A549 (cell line): ENCODE measurements at places on chromosomes 1 and 21. TPM values are rescaled to one million over a fixed set of nuclear protein-coding genes. Genes with fewer than 3 reads are reported as not detected.
A peak's percentile ranks its signal among the peaks of the same experiment; 100 is the strongest.

- DNase-seq = no peak
Observed at GRCh38 chr1:161499099-161500039, 5.9 kb upstream of the FCGR2A start.

BSND gene
- not detected in 3 replicates for polyA plus RNA-seq

GRCh38 chr1:168135116-168135920 is 1.4 kb downstream of the GPR161 start:
- DNase-seq = no peak

- no peak for DNase-seq
Observed at GRCh38 chr1:232109391-232109790, 482.8 kb downstream of the DISC1 start.

GRCh38 chr1:41442697-41443251 is 41.7 kb downstream of the EDN2 start:
- no peak for DNase-seq

ENAH gene
- polyA plus RNA-seq = 155 to 172 TPM (median 167 TPM) in 3 replicates

- no peak for DNase-seq
Observed at GRCh38 chr1:179968994-179969919, 14.6 kb downstream of the CEP350 start.

GRCh38 chr1:184597650-184598357 is 156.9 kb downstream of the EDEM3 start:
- DNase-seq = no peak

- DNase-seq = no peak
Observed at GRCh38 chr21:37208056-37208721, 58.9 kb downstream of the VPS26C start.

DNA sequence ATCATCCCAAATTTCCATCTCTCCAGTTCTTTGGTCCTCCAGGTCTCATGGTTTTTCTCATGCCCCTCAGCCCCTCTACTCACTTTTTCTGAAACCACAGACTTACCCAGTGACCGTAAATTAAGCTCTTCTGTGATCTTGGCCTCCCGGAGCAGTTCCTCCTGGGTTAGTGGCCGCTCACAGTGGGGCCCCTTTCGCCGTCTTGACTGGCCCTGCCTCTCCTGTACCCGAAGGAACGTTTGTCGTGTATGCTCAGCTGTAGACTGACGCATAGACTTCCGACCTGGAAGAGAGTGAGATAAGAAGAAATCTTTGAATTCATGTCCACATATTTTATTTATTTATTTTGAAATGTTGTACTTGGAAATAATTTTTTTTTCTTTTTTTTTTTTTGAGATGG is 5.8 kb downstream of the VPS72 start:
- no peak for DNase-seq

MTHFR gene
- polyA plus RNA-seq = 4.1 to 5.3 TPM (median 5.2 TPM) in 3 replicates

GRCh38 chr1:61116421-61116820 is 34.1 kb downstream of the NFIA start:
- no peak for DNase-seq

DNA sequence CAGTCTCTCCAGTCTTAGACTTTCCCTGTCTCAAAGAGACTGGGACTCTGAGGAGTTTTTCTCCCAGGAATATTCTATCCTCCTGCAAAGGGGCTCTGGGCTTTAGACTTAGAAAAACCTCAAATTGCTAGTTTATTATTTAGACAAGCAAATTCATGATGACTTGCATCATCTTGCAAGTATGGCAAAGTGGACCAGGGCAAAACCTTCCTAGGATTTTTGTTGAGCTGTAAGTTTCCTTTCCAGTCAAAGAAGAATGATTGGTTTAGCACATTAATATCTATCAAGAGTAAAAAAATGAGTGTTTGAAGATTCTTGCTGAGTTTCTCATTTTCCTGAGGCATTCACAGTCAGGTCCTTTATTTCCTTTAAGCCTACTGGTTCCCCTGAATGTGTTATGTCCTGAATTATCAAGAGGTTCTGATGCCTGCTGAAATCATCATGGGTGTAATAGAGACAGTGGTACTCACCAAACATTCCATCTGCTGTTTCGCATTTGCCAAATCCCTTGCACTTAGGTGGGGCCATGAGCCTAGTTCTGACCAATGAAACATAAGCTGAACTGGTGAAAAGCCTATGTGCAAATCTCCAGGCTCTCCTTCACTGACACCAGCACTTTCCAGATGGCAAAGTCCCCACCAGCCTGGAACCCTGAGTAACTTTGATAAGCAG is 25.2 kb upstream of the SPAG17 start:
- DNase-seq = no peak

- DNase-seq = no peak
Observed at GRCh38 chr1:29671446-29672356, 435.4 kb downstream of the PTPRU start.

DNA sequence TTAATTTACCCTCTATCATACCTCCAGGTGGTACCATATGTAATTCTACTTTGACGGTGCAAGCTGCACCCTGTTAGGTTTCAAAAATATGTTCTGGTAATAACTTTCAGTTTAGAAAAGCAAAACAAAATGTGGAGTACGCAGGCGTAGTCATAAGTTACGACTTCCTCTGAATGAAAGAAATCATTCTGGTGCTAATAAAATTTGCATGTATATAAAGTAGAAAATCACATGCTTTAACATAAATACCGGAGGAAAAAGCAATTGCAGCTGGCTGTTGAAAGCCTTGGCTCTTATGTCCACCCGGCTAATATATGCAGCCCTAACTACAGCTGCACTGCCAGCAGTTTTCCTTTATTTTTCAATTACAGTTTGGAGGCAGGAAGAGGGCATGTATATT is 65.2 kb upstream of the TMPRSS15 start:
- DNase-seq = no peak

FLG2 gene
- polyA plus RNA-seq = not detected in 3 replicates

- DNase-seq = no peak
Observed at GRCh38 chr1:234718496-234719453, 108.8 kb upstream of the IRF2BP2 start.

GRCh38 chr1:247281001-247281574 is 25.2 kb downstream of the VN1R5 start:
- no peak for DNase-seq

DNA sequence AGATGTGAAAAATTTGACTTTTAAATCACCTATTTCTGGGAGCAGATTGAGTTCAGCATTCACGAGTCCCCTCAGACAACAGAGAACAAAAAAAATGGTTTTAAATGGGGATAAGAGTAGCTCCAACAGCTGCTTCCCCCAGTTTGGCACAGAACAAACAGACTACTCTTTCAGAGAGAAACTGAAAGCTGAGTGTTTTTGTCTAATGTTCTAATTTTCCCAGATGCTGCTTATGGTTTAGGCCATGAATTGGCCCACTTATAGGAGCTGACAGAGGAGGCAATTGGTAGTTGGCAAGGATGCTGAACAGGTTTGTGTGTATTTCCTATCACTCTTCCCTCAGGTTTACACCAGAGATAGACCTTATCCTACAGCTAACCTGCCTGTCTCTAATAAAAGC is 1637.4 kb upstream of the PRMT6 start:
- no peak for DNase-seq

SLAMF7 gene
- polyA plus RNA-seq = 1.8 to 2.2 TPM (median 2.0 TPM) in 3 replicates

DNA sequence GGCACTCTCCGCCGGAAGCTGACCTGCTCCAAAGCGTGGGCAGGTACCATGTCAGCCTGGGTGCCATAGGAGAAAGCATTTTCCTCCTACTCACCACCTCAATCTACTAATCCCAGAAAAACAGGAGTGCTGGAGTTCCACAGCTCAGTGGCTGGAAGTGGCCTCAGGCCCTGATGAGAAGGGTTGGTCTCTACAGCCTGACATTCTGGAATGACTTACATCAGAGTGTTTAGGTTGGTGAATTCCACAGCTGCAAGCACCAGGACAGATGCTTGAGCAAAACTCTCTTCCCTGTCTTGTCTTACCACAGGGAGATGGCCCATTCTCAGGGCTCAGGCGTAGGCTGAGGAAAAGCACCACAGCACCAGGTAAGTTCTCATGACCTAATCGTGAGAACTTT is 5.5 kb downstream of the SEC16B start:
- no peak for DNase-seq

STIL gene
- 10.1 to 10.7 TPM (median 10.2 TPM) in 3 replicates for polyA plus RNA-seq

DNA sequence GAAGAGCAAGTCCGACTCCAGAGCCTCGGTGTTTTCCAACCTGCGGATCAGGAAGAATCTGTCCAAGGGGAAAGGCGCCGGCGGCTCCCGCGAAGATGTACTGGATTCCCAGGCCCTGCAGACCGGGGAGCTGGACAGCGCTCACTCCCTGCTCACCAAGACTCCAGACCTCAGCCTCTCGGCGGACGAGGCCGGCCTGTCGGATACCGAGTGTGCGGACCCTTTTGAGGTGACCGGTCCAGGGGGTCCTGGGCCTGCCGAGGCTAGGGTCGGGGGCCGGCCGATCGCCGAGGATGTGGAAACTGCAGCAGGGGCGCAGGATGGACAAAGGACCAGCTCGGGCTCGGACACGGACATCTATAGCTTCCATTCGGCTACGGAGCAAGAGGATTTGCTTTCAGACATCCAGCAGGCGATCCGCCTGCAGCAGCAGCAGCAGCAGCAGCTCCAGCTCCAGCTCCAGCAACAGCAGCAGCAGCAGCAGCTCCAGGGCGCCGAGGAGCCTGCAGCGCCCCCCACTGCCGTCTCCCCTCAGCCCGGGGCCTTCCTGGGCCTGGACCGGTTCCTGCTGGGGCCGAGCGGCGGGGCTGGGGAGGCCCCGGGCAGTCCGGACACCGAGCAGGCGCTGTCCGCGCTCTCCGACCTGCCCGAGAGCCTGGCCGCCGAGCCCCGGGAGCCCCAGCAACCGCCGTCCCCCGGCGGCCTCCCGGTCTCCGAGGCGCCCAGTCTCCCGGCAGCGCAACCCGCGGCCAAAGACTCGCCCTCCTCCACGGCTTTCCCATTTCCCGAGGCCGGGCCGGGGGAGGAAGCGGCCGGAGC is 827 bp downstream of the FMN2 start:
- peak; percentile 49 for DNase-seq

- DNase-seq = no peak
Observed at GRCh38 chr1:245923215-245923614, 583.9 kb downstream of the SMYD3 start.

DNA sequence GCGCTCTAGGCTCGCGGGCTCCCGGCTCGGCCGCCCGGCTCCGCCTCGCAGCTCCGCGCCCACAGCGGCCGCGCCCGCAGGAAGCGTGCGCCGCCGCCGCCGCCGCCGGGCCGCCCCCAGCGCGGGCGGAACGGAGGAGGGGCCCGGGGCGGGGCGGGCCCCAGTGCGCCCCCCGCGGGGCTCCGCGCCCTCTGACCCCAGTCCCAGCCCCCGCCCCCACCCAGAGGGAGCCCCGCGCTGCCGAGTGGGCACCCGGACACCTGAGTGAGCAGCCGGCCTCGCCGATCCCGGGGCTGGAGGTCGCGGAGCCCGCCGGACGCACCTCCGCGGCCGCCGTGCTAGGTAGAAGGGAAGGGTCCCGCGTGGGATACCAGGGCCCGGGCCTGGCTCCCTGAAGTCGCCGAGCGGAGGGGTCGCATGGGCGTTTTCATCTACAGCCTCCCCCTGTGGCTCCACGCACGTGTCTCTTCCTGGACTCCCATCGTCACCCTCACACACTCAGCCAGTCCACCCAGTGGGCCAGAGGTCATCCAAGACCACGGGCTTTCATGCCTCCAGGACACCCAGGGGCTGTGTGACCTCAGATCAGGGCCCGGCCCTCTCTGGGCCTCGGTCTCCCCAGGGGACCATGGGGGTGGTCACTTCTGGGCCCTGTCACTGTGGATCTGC is at the start of gene SDC3:
TSS of gene SDC3 (minus strand) at position 63 of the 669 bp plus-strand sequence. CDS start 172 bp downstream, outside the sequence.
- no peak for DNase-seq

UBL4B gene
- not detected in 3 replicates for polyA plus RNA-seq

- DNase-seq = no peak
Observed at GRCh38 chr1:116309090-116309870, 63.8 kb upstream of the ATP1A1 start.

- no peak for DNase-seq
Observed at GRCh38 chr1:218553197-218553596, 208.1 kb downstream of the TGFB2 start.

DNA sequence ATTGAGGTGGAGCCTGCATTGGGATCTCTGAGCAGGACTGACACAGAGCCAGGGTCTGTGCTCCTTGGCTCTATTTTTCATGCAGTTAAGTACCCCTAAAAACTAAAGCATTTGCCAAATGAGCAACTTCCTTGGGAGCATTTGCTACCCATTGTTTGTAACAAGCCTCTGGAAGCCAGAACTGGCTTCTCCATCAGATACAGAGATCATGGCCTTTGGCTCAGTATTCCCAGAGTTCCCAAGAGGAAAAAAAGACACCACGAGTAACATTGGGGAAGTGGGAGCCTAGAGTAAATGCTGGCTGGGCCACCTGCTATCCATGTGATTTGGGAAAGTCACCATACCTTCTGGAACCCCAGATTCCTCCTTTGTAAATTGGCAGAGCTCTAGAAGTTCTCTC is 44.8 kb downstream of the OPTC start:
- DNase-seq = no peak

GMEB1 gene
- polyA plus RNA-seq = 5.2 to 5.3 TPM (median 5.3 TPM) in 3 replicates

DNA sequence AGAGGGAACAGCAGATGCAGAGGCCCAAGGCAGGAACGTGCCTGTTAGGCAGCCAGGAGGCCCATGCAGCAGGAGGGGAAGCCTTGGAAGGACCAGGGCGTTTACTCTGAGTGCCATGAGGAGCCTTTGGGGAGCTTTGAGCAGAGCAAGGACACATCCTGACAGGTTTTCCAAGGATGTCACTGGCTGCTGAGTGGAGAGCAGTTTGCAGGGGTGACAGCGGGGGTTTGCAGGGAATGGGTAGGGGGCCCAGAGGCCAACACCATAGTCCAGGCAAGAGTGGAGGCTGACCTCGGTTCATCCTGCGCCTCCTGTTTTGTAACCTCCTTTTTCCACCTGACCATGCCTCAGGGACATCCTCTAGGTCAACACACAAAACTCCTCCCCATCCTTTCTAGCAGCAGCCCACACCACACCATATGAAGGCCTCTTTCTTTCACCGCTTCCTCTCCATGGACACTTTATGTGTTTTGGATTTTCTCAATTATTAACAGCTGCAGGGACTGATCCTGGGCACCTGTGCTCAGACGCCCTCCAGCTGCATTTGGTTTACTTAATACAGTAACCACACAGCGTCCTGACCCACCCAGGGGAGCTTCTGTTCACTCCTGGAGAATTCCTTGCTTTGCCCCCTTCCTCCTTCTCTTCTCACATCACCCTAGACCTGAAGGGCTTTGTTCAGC is 528.5 kb downstream of the MATN1 start:
- no peak for DNase-seq

DNA sequence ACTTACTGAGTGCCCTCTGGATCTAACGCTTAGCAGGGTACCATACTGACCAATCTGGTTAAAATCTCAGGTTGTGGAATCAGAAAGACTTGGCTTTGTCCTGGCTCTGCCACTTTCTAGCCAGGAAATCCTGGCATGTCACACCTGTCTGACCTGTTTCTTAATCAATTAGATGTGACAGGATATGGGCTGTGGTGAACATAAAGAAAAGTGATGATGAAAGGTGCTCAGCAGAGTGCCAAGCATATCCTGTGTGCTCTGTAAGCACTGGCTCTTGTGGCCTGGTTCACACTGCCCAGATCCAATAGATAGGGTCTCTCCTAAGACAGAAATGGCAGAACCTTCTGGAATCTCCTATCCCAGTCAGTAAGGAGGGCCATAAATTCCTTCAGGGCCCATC is 53.9 kb downstream of the PHC2 start:
- DNase-seq = no peak
